Lower lobe of right lung (tissue), 2 donors: ENCODE measurements at places on chromosomes 3 and 15. TPM values are rescaled to one million over a fixed set of nuclear protein-coding genes. Genes with fewer than 3 reads are reported as not detected.

Gene ATP13A5
- 2.0 TPM for total RNA-seq

GRCh38 chr3:89252016-89252415 lies 144.6 kb downstream of the EPHA3 start:
- H3K4me1 ChIP-seq, result no peaks in the 10 kb centered on the region
- H3K4me3 ChIP-seq, result no peak overlapping the region
- H3K27ac ChIP-seq, result no peak overlapping the region
- DNase-seq, result no peak
- H3K36me3 ChIP-seq, result no peaks in the 10 kb centered on the region

Gene NUP210
- total RNA-seq, result 22.2 TPM

GRCh38 chr3:15923640-15924405 lies 126.0 kb upstream of the ANKRD28 start:
- H3K4me3 ChIP-seq, result no peak overlapping the region
- H3K27me3 ChIP-seq, result no peaks in the 10 kb centered on the region
- no peaks in the 10 kb centered on the region for H3K4me1 ChIP-seq
- no peak for DNase-seq

Gene RAB5A
- 68.9 TPM for total RNA-seq

DNA sequence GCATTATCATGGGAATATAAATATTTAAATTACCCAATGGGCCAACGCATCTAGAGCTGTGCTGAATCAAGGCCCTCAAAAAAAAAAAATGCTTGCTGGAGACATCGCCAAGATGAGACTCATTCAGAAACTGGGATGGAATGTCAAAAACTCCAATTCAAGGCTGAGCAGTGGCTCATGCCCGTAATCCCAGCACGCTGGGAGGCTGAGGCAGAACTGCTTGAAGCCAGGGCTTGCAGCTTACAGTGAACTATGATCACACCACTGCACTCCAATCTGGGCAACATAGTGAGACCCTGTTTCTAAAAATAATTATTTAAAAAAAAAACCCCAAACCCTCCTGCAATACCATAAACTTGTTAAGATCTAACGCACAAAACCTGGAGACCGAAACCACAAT lies 3.1 kb upstream of the CACNA1D start:
- peaks cover 15% of the 10 kb centered on the region for H3K4me1 ChIP-seq
- H3K4me3 ChIP-seq, result no peak overlapping the region
- H3K27me3 ChIP-seq, result peaks cover 15% of the 10 kb centered on the region
- H3K27ac ChIP-seq, result no peak overlapping the region
- no peaks in the 10 kb centered on the region for H3K36me3 ChIP-seq
- no peak for DNase-seq

Gene IMPDH2
- total RNA-seq, result 112 TPM

- no peaks in the 10 kb centered on the region for H3K36me3 ChIP-seq
- H3K27me3 ChIP-seq, result peaks cover 17% of the 10 kb centered on the region
- no peak overlapping the region for H3K27ac ChIP-seq
Measured at GRCh38 chr3:10600296-10600714, 94.9 kb upstream of the ATP2B2 start.

DNA sequence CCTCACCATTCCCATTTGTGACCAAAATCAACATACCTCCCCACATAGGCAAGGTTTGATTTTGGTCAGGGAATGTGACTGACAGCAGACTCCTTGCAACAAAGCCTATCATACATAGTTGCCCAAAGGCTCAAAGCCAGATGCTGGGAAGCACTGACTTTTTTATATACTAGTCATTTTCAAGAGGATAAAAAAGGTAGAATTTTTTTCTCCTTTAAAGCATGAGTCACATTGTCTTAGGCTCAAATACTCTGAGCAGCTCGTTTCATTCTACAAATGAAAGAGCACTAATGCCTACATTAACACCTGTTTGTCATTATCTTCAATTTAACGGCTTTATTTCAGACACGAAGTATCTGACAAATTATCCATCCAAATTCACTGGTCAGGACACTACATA lies 36.2 kb downstream of the ICE2 start:
- no peaks in the 10 kb centered on the region for H3K27me3 ChIP-seq
- H3K4me3 ChIP-seq, result no peak overlapping the region
- no peaks in the 10 kb centered on the region for H3K4me1 ChIP-seq
- H3K27ac ChIP-seq, result no peak overlapping the region
- no peak for DNase-seq

- H3K4me1 ChIP-seq, result no peaks in the 10 kb centered on the region
- H3K4me3 ChIP-seq, result no peak overlapping the region
- no peak overlapping the region for H3K27ac ChIP-seq
- H3K36me3 ChIP-seq, result no peaks in the 10 kb centered on the region
- no peaks in the 10 kb centered on the region for H3K27me3 ChIP-seq
- no peak for DNase-seq
Measured at GRCh38 chr3:189756582-189757078, 125.4 kb downstream of the TP63 start.

DNA sequence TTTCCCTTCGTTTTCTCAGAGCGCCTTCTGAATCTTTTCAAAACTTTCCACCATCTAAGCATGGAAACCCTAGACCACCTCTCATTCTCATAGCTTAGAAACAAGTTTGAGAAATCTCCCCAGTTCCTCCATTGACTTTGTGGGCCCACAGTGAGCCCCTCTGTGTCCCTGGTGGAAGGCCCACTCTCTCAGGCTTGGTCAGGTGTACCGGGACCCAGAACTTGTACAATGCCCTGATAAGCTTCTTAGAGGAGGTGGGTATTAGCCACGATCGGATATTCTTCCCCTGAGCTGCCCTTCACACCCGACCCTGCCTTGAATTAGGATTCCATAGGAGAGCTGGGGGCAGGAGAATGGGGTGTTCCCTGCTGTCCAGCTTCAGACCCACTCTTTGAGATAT lies at the start of gene SLC24A1:
Gene SLC24A1, plus strand, starts transcription at position 301 of the 400 bp plus-strand sequence. CDS start 2,143 bp downstream, outside the sequence.
- no peaks in the 10 kb centered on the region for H3K27me3 ChIP-seq
- DNase-seq, result no peak
- H3K4me1 ChIP-seq, result no peaks in the 10 kb centered on the region
- no peak within 1 kb of the TSS for H3K27ac ChIP-seq

Gene TRAT1
- 1.3 TPM for total RNA-seq
